ENCODE measurements at places on chromosomes 2 and 18.

DNA sequence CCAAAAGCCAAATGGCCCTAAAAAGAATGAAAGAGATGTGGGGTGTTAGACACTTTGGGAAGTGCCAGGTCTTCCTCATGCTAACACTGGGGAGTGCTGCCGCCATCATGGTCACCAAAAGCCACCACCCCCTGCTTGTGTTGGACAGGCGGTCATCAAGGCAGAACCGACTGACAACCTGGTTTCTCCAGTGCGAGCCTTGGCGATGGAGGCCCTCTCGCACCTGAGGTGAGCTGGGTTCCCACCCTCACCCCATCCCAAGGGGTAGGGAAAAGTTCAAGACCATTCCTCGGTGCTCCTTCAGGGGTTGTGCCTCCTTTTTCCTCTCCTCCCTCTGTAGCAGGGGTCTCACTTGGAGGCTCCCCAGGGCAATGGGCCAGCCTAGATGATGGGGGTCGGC, 33.6 kb downstream of the MROH2A start:
- no peak for DNase-seq

DNA sequence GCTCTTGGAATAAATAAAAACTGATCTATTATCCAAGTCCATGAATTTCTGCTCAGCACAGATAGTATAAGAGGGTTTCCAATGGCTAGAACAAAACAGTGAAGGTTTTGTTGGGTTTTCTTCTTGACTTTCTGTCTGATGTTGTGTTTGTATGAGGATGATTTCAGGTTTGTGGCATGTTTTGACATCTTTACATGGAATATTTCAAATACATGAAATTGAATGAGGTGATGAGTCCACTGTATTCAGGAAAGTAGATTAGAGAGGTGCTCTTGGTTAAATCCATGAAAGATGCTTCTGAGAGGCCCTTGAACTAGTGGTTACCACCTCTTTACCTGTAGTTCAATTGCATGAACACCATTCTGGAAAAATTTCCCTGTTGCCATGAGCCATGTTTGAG, 84.3 kb downstream of the RAPGEF4 start:
- DNase-seq: no peak

- DNase-seq: no peak
These were observed 493.7 kb upstream of the CDH7 start for GRCh38 chr18:65257149-65257548.

GRCh38 chr18:79639072-79639829, 40.4 kb upstream of the CTDP1 start:
- DNase-seq: no peak

DNA sequence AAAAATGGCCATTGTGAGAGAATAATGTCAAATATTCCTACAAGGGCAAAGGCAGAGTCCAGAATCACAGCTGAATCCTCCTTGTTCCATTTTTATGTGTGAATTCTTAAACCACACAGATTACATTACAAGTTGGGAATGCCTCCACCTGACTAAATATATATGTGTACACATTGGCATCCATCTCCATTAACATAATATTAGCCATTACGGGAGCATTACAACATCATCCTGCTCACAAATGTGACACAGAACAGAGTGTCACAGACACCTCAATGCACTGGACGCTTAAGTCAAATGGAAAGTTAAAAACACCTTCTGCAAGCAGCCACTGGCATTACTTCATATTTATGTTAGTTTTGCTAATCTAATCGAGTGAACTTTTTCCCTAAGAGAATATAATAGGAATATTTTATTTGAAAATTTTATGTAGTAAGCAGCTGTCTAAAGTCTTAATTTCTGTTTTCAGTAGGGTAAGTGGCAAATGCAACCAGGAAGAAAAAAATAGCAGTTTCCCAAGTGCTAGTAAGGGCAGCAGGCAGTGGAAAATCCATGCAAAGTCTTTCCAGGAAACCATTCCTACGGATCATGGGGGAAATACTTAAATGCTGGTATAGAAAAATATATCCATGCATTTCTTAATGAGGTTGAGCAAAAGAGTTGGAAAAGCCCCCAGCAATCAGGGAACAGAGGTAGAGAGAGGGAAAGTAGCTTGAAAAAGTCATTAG, 255.6 kb downstream of the OSR1 start:
- no peak for DNase-seq

- DNase-seq: no peak
These were observed 1.9 kb downstream of the ADCYAP1 start for GRCh38 chr18:906416-907114.

All from cortex of kidney (tissue), 1 donor.